ENCODE measurements at places on chromosomes 13 and 19.

DNA sequence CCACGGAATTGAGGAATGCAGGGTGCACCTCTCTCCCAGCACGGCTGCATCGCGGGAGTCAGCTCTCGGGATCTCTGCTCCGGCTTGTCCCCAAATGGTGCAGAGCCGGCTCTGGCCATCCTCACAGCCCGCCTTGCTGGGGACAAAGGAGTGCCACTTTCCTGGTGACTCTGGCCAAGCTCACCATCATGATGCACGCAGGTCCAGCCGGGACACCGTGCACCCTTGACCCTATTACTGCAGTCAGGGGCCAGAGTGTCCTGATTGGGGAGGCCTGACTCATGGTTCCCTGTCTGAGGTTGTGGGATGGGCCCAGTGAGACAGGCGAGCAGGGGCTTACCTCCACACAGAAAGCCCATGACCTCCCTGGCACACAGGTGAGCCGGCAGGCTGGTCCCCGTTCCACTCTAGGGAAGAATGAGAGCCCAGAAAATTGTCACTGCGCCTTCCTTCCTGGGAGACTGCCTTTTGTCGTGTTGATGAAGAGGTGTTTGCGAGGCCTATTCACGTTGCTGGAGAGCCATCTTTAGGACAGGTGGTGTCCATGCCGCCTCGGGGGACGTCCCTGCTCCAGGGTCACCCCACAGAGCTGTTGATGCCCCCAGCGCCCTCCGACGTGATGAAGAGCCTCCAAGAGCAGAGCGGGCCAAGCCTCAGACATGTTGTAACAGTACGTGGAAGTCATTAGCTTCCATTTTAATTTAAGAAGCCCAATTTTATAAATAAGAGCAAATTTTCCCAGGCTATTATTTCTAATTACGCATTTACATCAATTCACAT lies 18.5 kb upstream of the VSTM2B start:
- no peak for DNase-seq

- no peak for DNase-seq
These were observed 1890.0 kb upstream of the PCDH20 start for GRCh38 chr13:63305641-63306133.

GRCh38 chr13:96481482-96481881 lies 391.6 kb downstream of the HS6ST3 start:
- no peak for DNase-seq

DNA sequence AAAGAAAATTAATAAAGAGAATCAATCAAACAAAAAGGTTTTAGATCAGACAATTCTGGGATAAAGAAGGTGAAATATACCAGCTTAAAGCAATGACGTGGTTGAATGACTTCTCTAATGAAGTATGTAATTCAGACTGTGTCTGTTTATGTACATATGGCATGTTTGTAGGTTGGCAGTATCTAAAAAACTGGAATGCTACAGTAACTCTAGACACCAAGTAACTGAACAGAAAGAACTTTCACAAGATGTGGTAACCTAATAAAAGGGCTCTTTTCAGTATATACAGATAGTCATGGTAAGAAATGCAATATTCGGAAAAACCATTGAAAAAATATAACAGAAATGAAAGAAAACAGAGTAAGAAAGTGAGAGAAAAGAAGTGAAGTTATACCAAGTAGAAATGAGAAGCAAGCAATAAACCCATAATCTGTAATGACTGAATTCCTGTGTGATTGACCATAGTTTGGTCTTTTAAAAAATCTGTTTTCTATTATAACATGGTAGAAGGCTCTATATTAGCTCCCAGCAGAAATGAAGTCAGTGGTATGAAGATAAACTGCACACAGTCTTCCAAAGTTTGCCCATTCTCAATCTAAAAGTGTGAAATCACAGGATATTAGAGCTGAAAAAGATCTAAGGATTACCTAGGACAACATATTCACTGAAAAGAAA lies 31.4 kb downstream of the ELF1 start:
- no peak for DNase-seq

DNA sequence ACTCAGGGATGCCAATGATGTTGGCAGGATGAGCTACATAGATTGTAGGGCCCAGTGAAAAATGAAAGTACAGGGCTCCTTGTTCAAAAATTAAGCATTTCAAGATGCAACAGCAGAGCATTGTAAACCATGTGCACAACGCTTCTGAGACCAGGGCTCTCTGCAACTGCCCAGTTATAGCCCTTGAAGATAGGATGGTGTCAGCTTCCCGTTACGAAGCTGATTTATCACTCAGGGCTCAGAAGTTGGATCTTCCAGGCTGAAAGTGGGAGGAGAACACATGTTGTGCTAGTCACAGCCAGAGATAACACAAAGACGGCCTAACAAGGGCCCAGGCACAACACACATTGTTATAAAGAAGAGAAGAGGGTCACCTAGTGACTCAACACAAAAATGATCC lies 466.7 kb downstream of the TUBA3C start:
- DNase-seq: no peak

DNA sequence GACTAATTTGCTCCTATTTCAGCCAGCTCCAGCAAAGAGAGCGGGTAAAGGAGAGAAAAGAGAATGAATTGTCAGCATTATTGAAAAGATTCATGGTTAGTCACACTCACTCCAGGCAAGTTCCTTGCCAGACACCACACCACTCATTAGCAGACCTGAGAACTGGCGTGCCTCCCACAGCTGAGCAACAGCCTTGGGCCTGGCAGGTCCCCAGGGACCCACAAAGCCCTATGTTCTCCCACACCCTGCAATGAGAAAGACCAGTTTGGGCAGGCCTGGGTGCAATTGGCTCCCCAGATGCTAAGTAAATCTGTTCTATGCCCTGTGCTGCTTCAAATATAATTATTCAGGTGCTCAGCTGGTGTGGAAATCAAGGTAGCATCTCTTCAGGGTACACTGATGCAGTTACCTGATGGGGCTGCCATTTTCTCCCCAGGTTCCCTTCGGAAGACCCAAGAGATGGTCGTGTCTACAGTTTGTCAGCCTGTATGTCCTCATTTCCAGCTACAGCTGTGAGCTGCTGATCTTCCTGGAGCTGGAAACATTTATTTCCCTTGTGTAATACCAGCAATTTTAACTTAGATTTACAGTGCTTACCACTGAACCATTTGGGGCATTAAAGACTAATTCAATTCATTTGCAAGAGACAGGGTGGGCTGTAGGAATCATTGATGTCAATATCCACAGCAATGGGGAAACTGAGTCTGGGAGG lies 405.0 kb downstream of the COG6 start:
- peak; percentile 54 for DNase-seq

- peak; percentile 51 for DNase-seq
These were observed 20.8 kb downstream of the NOVA2 start for GRCh38 chr19:45952686-45953505.

DNA sequence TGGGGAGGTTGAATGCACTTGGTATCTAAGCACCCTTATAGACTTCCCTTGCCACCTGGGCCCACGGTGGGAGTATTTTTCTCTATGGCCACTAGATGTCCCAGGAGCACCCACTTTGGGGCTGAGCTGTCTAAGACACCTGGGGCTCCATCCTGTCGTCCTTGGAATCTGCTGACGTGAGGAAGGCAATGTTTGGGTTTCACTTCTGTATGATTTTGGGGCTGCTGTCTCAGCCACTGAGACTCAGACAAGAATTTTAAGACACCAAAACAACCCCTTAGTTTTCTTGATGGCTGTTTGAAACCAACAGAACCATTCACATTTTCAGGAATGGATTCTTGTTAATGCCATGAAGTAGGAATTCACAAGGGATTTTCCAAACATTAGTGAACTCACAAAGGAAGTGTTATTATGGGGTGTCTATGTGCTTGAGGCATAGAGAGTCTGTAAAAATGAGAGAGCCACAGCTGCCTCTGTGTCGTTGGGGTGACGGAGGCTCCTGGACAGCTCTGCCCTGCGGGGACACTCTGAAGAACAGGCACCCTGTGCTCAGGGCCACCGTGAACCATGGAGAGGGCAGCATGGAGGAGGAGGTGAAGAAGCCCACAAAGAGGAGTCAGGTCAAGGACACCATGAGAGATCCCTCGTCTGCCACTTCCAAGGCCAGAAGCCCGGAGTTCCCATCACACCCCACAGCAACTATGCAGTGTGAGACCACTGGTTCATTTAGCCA lies 106.8 kb upstream of the SPATA13 start:
- DNase-seq: peak; percentile 69

GRCh38 chr19:9752701-9753443 lies 15.7 kb downstream of the ZNF846 start:
- no peak for DNase-seq

DNA sequence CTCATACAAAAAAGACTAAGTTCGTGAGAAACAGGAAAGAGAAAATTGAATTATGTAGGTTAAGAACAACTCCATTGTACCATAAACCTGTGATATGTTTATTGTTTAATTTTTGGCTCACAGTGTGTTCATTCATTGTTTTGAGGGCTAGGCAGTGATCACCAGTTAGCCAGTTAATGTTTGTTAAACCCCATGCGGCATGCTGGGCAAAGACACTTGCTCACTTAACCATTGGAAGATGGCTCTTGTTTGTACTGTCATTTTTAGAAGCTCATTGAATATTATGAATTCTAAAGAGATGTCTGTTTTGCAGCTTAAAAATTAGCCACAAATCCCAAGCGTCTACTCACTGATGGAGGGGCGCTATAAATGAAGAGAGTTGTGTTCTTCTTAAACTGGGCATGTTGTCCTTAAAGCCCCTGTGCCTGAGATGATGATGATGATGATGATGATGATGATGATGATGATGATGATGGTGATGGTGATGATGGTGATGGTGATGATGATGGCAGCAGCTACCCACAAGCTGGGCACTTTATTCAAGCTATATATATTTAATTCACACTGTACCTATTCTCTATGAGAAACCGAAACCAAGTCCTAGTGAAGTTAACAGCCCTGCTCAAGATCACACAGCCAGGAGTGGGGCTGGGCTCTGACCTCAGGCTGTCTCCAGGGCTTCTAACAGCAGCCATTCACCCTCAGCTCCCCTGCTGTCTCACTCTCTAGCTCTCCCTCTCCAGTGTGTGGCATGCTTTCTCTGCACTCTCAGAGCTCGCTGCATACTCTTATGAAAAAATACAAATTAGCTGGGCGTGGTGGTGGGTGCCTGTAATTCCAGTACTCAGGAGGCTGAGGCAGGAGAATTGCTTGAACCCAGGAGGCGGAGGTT lies 169.1 kb downstream of the SHISA2 start:
- DNase-seq: no peak

DNA sequence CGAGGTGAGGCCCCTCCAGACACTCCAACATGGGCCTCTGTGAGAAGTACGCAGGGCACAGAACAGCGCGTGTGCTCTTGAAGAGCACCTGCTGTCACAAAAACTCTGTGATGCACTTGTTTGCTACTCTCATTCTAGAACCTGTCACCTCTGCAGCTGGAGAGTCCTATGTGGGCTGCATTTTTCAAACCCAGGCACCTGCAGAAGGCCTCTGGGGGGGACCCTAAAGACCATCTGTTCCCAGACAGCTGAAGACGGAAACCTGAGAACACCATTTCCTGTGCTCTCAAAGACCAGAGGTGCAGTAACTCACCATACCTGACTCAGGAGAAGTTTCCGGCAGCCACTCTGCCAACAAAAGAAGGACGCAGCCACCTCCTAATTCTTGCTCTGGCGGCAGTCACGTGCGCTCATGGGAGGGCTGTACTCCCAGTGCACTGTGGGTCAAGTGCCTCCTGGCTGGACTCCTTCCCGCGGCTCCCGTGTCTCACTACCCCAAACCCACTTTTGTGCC lies 28.1 kb downstream of the RANBP3 start:
- DNase-seq: peak; percentile 38

GRCh38 chr13:46184277-46184699 lies 2.3 kb upstream of the LCP1 start:
- peak; percentile 84 for DNase-seq

- no peak for DNase-seq
These were observed 10.1 kb downstream of the LGALS7B start for GRCh38 chr19:38799104-38799503.

GRCh38 chr13:77040076-77040475 lies 13.1 kb upstream of the FBXL3 start:
- DNase-seq: no peak

GRCh38 chr19:9075064-9075949 lies 11.6 kb upstream of the OR1M1 start:
- DNase-seq: peak; percentile 4

DNA sequence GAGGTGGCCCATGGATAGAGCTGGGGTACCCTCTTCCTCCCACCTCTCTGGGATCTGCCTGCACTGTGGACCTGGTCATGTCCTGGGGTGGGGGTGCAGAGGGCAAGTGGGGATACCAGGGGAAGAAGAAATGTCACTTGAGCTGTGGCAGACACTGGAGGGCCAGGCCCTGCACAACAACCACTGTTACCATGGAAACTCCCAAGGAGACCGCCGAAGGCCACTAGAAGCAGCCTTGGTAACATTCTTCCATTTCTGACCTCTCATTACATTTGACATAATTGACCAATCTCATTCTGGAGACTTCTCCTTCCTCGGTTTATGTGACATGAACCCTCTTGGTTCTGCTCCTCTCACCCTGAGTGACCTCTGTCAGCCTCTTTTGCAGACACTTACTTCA lies 179.9 kb upstream of the SERP2 start:
- DNase-seq: no peak

DNA sequence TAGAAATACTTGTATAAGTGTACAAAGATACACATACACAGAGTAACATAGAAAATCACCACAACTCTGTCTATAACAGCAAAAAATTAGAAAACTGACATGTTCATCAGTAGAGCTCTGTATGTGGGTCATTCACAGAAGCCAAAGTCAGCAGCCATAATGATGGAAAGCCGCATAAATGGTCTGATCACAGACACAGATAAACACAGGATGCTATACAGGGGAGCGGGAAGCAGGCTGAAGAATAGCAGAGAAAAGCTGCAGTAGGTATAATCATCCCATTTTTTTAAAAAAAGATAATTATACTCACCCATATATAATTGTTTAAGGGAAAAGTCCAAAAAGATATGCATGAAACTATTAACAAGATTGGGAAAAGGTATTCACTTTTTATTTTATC lies 31.5 kb downstream of the RCBTB1 start:
- DNase-seq: no peak

GRCh38 chr19:13835791-13836723 lies 40.8 kb downstream of the ZSWIM4 start:
- no peak for DNase-seq

GRCh38 chr13:105365021-105365550 lies 1170.4 kb downstream of the EFNB2 start:
- no peak for DNase-seq

DNA sequence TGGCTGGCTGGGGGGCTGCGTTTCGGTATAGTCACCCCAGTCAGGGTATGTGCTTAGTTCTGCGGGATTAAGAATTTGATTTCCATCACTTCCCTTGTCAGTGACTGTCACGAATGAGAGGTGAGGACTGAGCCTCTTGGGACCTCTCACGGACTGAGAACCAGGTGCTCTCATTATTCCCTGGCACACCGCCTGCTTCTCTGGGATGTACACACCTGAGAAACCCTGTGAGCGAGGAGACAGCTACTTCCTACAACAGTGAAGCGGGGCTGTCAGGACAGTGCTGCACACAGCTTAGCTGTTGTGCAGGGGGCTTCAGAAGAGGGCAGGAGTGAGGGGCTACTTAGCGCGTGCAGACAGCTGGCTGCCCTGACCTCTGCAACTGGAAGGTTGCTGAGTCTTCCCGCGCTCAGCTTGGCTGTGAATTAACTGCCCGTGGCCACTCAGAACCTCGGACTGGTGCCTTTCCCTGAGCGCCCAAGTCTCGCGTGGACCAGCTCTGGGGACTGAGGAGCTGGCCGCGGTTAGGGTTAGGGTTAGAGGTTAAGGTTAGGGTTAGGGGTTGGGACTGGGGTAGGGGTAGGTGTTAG lies 65.3 kb upstream of the MCF2L start:
- DNase-seq: no peak

Measured in stimulated activated naive CD8-positive, alpha-beta T cell treated with anti-CD3 and anti-CD28 coated beads, Interleukin-15, Interleukin-2, amounts not matched to agents 100 U/mL and 50 U/mL, for 24 hours (primary cell).